Mesendoderm (in vitro differentiated cells): ENCODE measurements at places on chromosomes 4 and X.

- peak; percentile 65 for DNase-seq
These were observed 1.1 kb upstream of the TLR3 start for GRCh38 chr4:186067757-186068385.

GRCh38 chrX:110671068-110671803, 124.4 kb downstream of the CHRDL1 start:
- peak; percentile 16 for DNase-seq

- no peak for DNase-seq
These were observed 34.5 kb upstream of the MAP3K15 start for GRCh38 chrX:19549838-19550237.

GRCh38 chrX:150889131-150889530, 9.3 kb downstream of the CD99L2 start:
- DNase-seq: no peak

DNA sequence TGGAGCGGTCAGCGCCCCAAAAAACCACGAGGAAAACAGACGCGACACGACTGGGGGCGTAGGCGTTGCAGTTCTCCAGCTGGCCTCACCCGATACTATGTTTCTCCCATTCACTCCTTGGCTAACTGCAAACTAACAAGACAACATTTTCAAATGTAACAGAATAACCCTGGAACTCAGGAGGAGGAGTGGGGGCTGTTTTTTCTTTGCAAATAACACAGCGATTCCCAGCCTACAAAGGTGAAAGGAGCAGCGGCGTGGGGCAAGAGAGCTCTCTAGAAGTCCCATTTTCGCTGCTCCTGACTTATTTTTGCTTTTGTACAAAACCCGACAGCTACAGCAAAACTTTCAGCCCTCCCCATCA, 1.6 kb downstream of the SOX3 start:
- no peak for DNase-seq

DNA sequence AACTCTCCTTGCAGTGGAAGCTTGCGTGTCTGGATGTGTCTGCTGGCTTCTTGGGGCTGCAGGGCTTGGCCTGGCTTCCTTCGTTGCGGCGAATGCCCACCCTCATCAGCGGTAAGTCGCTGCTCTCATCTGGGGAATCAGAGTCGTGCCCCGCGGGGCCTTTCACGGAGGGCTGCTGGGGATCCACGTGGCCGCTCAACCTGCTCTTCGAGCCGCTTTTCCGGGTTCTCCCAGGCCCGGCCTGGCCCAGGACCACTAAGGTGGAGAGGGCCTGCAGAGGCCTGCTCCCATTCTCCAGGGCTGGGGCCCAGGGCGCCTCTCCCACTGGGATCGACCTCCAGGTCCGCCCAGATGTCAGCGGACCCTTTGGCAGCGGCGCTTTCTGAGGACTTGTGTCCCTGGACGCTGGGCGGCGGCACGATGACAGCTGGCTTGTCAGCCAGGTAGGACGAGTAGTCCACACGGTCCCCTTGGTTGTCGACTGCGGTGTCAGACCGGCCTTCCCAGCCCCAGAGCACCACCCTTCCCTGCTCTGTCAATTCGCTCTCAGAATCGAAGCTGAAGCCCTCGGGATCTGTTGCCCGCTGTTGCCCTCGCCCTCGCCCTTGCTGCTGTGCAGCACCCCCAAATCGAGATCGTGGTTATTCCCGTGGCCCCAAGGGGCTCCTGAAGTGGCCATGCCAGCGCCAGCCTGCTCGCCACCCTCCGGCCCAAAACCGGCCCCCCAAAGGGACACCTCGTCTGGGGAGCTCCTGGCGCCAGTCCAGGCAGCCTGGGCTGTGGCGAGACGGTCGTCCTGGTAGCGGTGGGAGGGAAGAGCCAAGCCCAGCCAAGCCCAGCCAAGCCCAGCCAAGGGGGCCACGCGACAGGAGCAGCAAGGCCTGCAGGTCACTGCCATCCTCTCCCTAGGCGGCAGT, 37.8 kb upstream of the NHSL2 start:
- no peak for DNase-seq

GRCh38 chrX:48957477-48957826, at the start of gene OTUD5:
Gene OTUD5 (minus strand): TSS chrX:48957607. CDS start chrX:48957570, 37 bp downstream.
- DNase-seq: no peak

GRCh38 chrX:105664243-105664642, 158.1 kb upstream of the NRK start:
- DNase-seq: no peak

DNA sequence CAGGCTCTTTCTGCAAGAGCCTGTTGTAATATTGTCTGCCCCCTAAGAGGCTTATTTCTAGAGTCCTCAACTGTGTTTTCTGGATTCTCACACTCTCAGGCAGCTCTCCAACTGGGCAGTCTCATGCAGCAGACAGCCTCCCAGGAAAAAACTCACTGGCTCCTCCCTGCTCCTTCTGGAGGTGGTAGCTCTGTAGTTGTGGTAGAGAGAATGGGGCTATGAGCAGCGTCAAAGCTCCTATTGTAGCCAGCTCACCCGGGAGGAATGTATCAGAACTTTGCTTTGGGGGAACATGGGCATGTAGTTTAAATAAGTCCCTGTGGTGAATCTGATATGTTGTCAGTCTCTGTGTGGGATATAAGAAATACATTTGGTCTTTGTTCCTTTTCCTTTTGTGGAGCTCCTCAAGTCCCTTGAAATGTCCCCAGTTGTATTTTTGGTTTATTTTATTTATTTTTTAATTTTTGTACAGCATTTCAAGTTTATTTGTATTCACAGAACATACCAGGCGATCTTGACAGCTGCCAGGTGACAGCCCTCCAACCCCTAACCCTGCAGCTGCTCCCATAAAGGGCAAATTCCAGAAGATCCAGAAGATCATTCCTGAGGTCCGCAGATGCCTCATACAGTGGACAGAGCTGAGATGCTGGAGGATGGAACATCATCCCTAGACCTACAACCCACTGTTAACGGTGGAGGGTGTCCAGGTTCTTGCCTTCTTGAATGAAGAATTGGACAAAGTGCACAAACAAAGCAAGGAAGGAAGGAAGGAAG, 45.7 kb downstream of the TRIM61 start:
- DNase-seq: peak; percentile 40

DNA sequence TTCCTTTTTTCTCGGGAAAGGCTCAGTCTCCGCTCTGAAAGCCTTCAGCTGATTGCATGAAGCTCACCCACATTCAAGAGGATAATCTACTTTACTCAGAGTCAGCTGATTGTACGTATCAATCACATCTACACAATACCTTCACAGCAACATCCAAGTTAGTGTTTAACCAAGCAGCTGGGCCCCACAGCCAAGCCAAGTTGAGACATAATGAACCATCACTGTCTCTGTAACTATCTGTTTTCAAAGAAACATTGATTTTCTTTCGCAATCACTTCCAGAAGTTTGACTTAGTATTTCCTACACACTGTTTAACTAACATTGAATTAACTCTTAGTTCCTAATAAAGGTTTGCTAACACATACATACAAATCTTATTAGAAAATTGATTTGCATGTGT, 40.3 kb downstream of the RWDD4 start:
- no peak for DNase-seq

DNA sequence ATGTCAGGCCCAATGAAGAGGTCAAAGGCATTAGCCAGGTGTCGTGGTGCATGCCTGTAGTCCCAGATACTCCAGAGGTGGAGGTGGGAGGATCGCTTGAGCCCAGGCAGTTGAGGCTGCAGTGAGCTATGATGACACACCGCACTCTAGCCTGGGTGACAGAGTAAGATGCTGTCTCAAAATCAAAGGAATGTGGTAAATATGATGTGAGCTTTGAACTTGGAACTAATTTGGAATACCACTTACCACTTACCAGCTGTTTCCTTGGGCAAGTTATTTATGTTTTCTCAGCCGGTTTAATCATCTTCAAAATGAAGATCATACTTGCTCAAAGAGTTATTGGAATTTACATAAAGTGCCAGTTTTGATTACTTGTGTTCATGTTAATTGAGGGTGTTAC, 23.8 kb upstream of the SEPSECS start:
- DNase-seq: peak; percentile 13

GRCh38 chr4:69697536-69698242, 44.6 kb upstream of the UGT2A1 start:
- no peak for DNase-seq

DNA sequence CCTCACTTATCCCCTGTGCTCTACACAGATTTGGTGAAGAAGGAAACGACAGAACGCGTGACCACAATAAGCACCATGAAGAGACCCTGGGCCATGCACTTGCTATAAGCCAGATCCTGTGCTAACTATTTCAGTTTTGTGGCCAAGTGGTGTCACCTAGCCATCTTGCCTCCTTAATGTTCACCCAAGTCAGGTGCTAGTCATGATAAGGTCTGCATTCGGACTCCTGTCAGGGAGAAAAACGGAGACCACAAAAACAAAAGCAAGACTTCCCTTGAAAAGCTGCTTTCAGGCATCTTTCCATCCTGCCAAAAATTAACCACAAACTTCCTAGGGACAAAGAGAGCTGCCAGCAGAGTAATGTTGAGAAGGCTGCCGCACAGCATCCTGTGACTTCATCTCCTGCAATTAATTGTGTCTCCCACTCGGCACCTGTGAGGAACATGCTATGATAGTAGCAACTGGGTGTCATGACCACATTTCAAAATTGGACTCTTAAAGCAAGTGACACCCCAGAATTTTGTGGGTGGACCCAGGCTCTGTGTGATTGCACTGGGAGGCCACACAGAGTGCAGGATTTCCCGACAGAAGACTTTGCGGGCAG, 8.8 kb upstream of the IDS start:
- DNase-seq: no peak

DNA sequence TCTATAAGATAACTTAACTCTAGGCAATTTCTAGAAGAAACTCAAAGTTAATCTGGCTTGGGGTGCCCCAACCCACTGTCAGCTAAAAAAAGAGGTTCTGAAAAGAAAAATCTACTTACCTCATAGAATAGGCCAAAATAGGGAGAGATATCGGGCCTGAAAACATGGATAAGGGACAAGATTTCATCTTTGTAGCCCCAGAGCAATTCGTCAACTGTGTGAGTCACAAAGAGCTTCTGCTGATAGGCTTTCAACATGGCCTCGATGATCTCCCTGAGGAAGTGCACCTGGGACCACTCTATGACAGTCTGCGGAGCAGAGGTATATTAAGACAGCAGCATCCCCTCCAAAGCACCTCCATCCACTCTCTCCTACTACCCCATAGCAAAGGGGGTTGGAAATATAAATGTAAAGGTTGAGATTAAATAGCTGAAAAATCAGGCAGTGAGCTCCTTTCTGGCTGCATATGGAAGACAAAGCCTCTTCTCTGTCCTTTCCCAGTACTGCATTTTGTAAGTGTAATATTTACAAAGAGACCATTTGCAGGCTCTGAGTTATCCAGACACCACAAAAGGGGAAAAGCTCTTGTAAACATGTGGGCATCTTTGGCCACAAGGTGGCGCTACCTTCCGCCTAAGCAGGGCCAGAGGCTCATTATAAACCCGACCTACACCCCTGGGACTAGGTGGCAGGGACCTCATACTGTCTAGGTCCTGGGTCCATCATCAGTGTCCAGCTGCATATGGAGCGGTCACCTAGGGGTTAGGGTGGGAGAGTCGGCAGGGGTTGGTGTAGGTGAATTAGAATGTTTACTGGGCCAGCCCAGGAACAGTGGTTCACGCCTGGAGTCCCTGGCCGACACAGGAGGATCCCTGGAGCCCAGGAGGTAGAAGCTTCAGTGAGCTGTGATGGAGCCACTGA, 31.5 kb upstream of the NUP54 start:
- DNase-seq: peak; percentile 85

- DNase-seq: no peak
These were observed 166.2 kb upstream of the RPS6KA3 start for GRCh38 chrX:20432746-20433387.

DNA sequence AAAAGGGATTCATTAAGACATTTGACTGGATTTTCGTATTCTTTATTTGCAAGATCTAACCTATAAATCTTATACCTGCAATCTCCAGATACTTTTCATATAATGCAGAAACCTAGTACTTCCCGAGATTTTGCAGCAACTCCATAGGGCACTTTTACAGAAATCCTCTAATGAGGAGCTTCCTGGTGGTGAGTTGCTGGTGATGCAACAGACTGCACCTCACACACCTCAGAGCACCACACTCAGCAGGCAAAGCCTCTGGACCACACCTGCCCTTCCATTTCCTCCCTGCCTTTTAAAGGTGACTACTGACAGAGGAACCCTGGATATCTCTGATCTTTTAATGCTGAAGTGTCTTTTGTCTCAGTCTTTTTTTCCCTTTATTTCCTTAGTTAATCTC, 289.4 kb downstream of the TRAM1L1 start:
- DNase-seq: peak; percentile 49

GRCh38 chrX:30904632-30905031, 15.6 kb upstream of the TAB3 start:
- DNase-seq: no peak

- DNase-seq: no peak
These were observed 61.3 kb upstream of the TXK start for GRCh38 chr4:48195374-48195773.

- no peak for DNase-seq
These were observed 266.3 kb downstream of the FBXW7 start for GRCh38 chr4:152269448-152270191.

- DNase-seq: peak; percentile 16
These were observed 81.8 kb upstream of the RBPJ start for GRCh38 chr4:26238778-26239679.

DNA sequence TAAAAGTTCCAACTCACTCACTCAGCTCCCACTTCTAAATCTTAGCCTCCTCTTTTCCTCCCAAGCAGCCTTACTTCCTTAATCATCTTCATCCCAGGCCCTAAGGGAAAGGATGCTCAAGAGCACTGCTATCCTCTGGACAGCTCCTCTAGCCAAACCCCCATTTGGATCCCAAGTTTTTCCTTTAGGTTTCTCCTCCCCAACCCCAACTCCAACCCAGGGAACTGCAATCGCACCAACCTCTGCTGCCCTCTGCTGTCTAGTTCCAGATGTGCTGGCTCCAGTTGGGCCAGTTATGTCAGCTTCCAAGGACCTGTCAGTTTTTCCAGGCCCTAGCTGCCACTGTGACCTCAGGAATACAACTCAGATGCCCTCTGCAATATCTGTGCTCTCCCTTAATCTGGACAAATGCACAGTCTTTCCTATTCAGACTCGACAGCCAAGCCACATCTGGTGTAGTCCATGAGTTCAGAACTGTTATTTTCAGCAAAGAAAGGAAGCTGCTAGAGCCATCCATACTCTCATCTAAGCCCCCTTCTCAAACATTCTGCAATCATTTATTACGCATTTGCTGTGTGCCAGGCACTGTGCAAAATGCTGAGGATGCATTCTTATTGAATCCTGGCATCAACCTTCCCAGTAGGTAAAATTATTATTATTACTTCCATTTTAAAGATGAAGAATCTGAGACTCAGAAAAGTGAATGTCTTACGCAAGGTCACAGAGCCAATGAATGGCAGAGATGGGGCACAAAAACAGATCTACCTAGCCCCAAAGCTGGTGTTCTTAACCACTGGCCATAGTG, 12.3 kb upstream of the XPNPEP2 start:
- peak; percentile 76 for DNase-seq

GRCh38 chr4:3047464-3048286, 26.7 kb downstream of the HTT-AS start:
- peak; percentile 84 for DNase-seq

- no peak for DNase-seq
These were observed 34.6 kb upstream of the TBC1D9 start for GRCh38 chr4:140790765-140791164.

- DNase-seq: peak; percentile 29
These were observed 292.7 kb upstream of the TENM3 start for GRCh38 chr4:181950372-181951127.

GRCh38 chrX:10173331-10173900, 16.6 kb downstream of the CLCN4 start:
- peak; percentile 96 for DNase-seq

- DNase-seq: no peak
These were observed 87.9 kb downstream of the YIPF7 start for GRCh38 chr4:44563496-44563895.

GRCh38 chrX:154607370-154607769, 11.7 kb downstream of the CTAG1B start:
- no peak for DNase-seq
